ENCODE measurements at places on chromosomes 1 and 21.

- no peak for DNase-seq
Observed at GRCh38 chr1:70331962-70332361, 22.6 kb downstream of the ANKRD13C start.

DNA sequence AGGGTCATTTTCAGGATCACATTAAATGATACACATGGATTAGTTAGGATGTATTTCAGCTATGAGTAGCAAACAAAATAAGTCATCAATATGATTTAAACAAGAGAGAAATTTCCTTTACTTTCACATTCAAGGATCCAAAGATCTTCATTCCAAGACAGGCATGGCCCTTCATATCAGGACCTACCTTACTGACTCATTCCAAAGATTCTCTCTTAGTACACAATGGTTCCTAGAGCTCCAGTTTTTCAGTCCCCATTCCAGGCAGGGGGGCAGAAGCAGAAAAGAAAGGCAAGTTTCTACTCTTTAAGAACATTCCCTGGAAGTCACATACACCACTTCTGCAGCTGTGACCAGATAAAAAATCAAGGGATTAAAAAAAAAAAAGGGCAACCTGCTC lies 23.7 kb downstream of the RGS2 start:
- no peak for DNase-seq

DNA sequence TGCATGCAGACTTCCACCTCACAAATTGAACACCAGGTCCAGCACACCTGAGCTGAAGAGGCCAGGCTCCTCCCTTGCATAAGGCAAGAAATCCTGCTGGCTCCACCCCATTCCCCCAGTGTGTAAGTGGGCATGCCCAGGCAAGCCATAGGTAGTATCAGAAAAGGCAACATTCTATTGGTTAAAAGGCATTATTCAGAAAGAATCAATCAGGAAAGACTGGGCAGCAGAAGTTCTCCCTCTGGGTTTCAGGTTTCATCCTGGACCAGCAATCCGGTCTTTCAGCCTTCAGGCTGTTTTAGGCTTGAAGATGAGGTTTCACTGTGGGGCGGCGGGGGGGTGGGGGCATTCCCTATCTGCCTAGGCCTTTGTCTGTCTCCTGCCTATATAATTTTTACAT lies 42.0 kb upstream of the LHX8 start:
- no peak for DNase-seq

DNA sequence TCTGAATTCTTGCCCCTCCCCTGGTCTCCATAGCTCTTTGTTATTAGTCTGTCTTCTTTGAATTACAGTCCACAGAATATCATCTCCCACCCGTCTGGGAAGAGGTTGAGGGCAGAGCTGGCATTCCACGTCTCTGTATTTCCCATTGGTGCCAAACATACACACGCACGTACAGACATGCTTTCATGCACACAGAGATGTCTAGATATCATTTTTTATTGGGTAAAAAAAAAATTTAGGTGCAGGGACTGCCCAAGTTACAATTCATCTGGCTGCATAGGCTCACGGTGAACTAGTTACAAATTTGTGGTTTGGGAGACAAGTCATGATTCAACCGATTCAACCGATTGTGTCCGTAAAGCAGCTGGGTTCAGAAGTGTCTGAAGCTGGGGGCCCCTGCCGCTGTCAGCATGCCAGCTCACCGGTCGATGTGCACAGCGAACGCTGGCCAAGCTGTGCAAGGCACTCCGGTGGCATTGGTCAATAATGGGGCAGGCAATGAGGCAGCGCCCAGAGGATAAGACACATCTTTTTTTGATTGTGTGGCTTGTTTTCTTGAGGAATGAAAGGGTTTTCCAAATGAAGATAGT lies 73.7 kb downstream of the KCNN3 start:
- DNase-seq = no peak

- DNase-seq = no peak
Observed at GRCh38 chr1:168301664-168302320, 21.1 kb downstream of the TBX19 start.

- no peak for DNase-seq
Observed at GRCh38 chr1:45079533-45079932, 67.5 kb downstream of the UROD start.

- DNase-seq = no peak
Observed at GRCh38 chr1:207815913-207816291, 64.0 kb downstream of the CD46 start.

GRCh38 chr1:180155182-180155682 lies 563 bp downstream of the QSOX1 start:
- no peak for DNase-seq

DNA sequence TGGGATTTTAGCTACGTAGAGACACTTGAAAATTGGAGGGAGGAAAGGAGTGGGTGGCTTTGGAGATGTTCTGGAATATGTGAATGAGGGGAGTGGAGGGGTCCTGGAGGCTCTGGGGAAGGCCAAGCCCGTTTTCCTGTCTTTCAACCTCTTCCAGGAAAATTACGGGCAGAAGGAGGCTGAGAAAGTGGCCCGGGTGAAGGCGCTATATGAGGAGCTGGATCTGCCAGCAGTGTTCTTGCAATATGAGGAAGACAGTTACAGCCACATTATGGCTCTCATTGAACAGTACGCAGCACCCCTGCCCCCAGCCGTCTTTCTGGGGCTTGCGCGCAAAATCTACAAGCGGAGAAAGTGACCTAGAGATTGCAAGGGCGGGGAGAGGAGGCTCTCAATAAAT lies 442 bp upstream of the RUSC1 start:
- DNase-seq = no peak

DNA sequence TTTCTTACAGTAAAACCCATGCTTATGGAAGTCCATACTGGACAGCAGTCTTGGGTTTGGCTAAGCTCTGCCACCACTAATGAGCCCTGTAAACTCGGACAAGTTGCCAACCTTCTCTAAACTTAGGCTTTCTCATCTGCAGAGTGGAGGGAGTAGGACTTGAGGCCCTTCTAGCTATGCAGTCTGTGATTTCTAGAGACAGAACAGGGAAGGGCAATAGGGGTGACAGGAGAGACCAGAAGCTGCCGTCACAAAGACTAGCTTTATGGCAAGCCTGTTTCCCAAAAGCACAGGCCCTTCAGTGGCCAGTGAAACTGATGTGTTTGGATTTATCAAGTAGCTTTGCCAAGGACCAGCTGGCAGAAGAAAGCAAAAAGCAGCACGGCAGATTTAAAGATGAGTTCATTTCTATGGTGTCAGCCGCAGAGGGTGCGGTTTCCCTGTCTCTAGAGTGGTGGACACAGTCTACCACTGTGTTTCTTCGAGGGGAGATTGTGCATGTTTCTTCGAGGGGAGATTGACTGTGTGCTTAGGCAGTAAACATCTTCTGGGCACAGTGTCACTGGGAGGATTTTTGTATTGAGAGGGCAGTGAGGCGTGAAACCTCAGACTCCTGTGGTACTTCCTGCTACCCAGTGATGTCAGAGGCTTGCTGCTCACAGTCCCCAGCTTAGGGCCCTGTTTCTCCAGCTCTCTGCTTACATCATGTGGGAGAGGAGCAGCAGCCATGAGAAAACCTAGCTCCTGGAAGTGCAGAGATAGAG lies 119.0 kb downstream of the ROR1 start:
- peak; percentile 39 for DNase-seq

DNA sequence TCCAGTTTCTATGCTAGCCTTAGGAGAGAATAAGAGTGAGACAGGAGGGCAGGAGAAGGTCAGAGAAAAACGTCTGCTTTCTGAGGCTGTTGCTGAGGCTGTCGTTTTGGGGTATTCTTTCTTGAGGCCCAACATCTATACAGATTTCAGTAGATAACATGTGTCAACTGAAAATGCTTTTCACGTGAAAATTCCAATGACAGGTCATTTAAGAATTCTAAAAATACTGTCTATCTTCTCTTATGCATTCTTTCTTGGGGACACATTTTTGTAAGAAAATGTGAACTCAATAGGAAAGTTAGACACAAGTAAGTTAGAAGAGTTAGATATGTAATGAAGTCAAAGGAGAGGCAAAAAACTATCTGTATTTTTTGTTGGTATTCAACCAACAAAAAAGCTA lies 150.8 kb downstream of the TGFB2 start:
- DNase-seq = no peak

- no peak for DNase-seq
Observed at GRCh38 chr1:167430134-167430848, 88.0 kb downstream of the CD247 start.

DNA sequence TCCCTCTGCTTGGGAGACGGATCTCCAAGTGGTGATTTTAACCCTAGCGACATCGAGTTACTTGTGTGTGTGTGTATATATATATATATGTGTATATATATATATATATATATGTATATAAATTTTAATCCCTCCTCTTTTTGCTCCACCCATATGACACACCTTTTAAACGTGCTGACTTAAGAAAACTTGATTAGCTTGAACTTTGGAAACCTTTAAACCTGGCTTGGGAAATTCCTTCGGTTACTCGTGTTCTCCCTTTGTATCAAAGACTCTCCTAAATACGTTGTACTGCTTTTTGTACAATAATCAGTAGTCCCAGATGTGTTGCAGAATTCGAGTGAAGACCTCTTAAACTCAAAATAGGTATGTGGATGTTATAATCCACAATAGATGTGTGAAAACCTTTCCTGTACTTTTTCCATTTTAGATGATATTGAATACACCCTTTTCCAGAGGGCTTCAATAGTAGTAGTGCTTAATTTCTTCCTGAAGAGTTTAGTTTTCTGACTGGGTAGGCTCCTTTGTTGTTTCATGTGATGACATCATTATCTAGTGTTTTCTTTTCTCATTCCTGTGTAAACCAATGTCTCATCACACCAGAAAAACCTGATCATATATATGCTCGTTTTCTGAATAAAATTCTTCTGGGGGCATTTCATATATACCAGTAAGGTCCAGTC lies 1.4 kb downstream of the RNF11 start:
- DNase-seq = no peak

GRCh38 chr1:150558303-150558704 lies 9.1 kb downstream of the ADAMTSL4 start:
- no peak for DNase-seq

- DNase-seq = no peak
Observed at GRCh38 chr1:152783095-152783494, 3.0 kb upstream of the LCE1E start.

DNA sequence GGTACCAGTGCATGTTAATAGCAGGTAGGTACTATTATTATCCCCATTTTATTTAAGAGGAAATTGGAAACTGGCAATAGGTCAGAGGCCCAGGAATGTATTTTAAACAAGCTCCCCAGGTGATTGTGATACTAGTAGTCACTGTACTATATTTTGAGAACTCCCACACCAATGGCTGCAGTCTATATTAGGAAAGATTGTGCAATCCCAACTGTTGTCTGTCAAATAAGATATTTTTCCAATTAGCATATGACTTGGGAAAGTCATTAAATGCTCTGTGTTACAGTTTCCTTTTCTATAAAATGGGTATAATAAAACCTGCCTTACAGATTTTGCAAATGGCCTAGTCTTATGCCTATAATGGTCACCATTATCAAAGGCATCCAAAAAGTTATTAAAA lies 94.2 kb upstream of the DMRTA2 start:
- no peak for DNase-seq

Measured in NCI-H2081 (cell line).